ENCODE measurements at places on chromosomes 5 and 9.

DNA sequence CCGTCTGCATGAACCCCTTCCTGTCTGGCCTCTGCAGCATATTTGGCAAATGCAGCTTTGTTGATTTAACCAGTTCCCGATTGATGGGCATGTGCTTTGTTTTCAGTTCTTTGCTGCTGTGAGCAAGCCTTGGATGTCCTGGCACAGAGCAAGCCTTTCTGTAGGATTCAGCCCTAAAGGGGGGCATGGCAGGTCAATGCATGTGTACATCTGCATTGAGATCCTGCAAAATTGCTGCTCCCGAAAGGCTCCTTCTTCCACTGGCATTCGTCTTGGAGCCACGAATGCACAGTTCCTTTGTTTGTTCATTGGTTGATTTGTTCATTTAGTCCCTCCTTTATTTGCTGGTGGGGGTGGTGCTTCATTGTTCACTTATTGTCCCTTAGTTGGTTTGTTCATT is 34.8 kb downstream of the COL5A1 start:
- no peak for DNase-seq

DNA sequence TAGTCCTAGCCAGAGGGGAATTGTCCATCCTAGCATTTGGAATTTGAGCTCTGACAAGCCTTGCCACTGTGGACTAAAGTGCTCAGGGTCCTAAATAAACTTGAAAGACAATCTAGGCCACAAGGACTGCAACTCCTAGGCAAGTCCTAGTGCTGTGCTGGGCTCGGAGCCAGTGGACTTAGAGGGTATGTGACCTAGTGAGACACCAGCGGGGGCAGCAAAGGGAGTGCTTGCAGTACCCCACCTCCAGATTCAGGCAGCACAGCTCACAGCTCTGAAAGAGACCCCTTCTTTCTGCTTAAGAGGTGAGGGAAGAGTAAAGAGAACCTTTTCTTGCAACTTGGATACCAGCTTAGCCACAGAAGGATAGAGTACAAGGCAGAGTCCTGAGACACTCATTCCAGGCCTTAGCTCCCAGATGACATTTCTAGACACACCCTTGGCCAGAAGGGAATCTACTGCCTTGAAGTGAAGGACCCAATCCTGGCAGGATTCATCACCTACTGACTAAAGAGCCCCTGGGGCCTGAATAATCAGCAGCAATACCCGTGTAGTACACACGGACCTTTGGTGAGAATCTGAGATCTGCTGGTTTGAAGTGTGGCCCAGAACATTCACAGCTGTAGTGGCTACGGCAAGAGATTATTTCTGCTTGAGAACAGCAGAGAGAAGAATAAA is 164.6 kb downstream of the CCDC171 start:
- DNase-seq = no peak

GRCh38 chr5:18010053-18010452 is 375.8 kb downstream of the TAF11L14 start:
- DNase-seq = no peak

DNA sequence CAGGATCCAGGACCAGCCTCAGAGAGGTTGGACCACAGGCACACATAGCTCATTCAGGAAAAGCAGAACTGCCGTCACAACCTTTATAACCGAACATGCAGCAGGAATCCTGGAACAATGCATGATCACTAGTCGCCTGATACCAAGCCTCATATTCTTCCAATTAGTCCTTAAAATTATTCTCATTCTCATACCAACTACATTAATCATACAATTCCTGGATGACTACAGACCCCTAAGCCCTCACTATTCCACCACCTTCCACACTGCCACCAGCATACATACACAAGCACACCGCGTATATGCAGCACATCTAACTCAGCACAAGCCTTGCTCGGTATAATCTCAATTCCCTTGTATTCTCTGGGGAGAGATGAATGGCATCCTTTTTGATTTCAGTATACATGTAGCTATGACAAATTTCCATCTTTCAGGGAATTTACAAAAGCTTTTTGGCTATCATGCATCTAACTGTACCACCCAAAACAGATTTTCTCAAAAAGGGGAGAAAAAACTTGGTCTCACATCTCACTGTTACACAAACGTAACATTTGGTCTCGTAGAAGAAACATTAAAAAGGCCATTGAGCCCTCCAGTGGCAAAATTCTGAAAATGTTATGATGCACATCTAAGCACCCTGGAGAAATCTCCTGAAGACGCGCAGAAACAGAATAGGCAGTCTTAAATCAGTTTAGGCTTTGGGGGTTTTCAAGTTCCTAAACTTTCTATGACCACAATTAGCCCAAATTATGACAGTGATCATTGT is 46.2 kb downstream of the MCTP1 start:
- no peak for DNase-seq

All from DMS 273 treated with DMSO at 0.1 percent for 48 hours (cell line).